Sigmoid colon (tissue), 7 donors: ENCODE measurements at places on chromosomes 16 and 17. TPM values are rescaled to one million over a fixed set of nuclear protein-coding genes. Genes with fewer than 3 reads are reported as not detected.

PHOSPHO1 gene
- not detected for total RNA-seq

CD300LD gene
- total RNA-seq = not detected

KRTAP4-4 gene
- not detected for total RNA-seq

SRCIN1 gene
- 9.4 TPM for total RNA-seq

PITPNM3 gene
- 8.2 TPM for total RNA-seq

ODAD4 gene
- 1.4 TPM for total RNA-seq

KRT39 gene
- not detected for total RNA-seq

MYL4 gene
- 1.1 TPM for total RNA-seq

GAS2L2 gene
- not detected for total RNA-seq

MYH2 gene
- total RNA-seq = 0.36 TPM

ADGRG1 gene
- total RNA-seq = 7.7 TPM

TBC1D24 gene
- total RNA-seq = 7.8 TPM

CCR7 gene
- total RNA-seq = not detected

ZNF785 gene
- total RNA-seq = 7.8 TPM

USP22 gene
- 68.8 TPM for total RNA-seq

KRT14 gene
- not detected for total RNA-seq

HS3ST3B1 gene
- 1.1 TPM for total RNA-seq

ACADVL gene
- total RNA-seq = 569 TPM

CDH5 gene
- 12.6 TPM for total RNA-seq

SAMD14 gene
- total RNA-seq = 0.54 TPM

HIC1 gene
- 44.9 TPM for total RNA-seq

CES1 gene
- 115 TPM for total RNA-seq

ZP2 gene
- not detected for total RNA-seq

CHCT1 gene
- not detected for total RNA-seq

OR1E2 gene
- not detected for total RNA-seq

DOC2B gene
- total RNA-seq = 12.5 TPM

CCL3 gene
- 1.2 TPM for total RNA-seq

PIMREG gene
- total RNA-seq = not detected

OTOP3 gene
- total RNA-seq = not detected

KRTAP3-2 gene
- not detected for total RNA-seq

CD300E gene
- total RNA-seq = 0.71 TPM

SDR42E2 gene
- total RNA-seq = not detected

EXOC3L1 gene
- total RNA-seq = 1.1 TPM

SPATA32 gene
- total RNA-seq = not detected

ADAT1 gene
- 29.1 TPM for total RNA-seq

HOXB1 gene
- not detected for total RNA-seq

KRT15 gene
- not detected for total RNA-seq

C17orf107 gene
- 2.8 TPM for total RNA-seq

EIF1 gene
- total RNA-seq = 572 TPM

SLC16A11 gene
- total RNA-seq = not detected

PRSS8 gene
- 0.16 TPM for total RNA-seq

CES3 gene
- total RNA-seq = not detected

ZFHX3 gene
- total RNA-seq = 38.8 TPM

CHAD gene
- total RNA-seq = not detected

ABCC6 gene
- total RNA-seq = 0.66 TPM

PPP1R27 gene
- not detected for total RNA-seq

ZG16 gene
- total RNA-seq = not detected

CCL17 gene
- not detected for total RNA-seq

GUCY2D gene
- total RNA-seq = not detected

SLC13A2 gene
- total RNA-seq = not detected

HOXB2 gene
- 44.9 TPM for total RNA-seq

ATXN1L gene
- total RNA-seq = 25.0 TPM

MILR1 gene
- 6.5 TPM for total RNA-seq

CPD gene
- 33.7 TPM for total RNA-seq
